NCI-H345 (cell line): ENCODE measurements at places on chromosomes 13 and 19.

DNA sequence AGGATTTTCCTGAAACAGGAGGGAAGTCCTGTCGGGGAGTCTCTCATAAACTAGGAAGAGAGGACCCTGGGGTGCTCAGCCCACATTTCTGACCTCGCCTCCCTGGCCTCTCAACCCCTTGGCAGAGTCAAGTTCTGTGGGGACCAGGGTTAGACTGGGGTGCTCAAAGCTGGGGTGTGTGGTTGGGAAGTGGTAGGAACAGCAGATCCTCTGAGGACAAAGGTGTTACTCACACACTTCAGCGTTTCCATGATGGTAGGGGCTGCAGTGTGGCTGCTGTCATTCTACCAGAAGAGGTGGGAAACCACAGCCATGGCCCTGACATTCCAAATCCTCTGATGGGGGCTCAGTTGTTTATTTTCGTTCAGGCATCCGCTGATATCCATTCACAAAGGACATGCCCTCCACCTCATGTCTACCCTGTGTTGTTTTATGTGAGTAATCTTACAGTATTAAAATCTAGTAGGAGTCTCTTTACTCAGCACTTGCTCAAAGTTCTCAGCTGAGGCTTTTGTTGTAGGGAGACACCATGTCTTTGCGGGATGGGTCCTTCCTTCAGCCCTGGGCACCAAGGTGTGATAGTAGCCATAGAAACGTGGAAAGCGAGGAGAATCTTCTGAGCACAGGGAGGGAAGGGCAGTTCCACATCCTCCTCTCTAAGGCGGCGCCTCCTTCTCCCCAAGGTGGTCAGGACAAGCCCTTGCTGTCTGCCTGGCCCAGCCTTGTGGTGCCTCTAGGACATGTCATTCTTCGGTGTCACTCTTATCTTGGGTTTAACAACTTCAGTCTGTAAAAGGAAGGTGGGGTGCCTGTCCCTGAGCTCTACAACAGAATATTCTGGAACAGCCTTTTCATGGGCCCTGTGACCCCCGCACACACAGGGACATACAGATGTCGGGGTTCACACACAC lies 1.5 kb downstream of the KIR2DL3 start:
- DNase-seq, result no peak

DNA sequence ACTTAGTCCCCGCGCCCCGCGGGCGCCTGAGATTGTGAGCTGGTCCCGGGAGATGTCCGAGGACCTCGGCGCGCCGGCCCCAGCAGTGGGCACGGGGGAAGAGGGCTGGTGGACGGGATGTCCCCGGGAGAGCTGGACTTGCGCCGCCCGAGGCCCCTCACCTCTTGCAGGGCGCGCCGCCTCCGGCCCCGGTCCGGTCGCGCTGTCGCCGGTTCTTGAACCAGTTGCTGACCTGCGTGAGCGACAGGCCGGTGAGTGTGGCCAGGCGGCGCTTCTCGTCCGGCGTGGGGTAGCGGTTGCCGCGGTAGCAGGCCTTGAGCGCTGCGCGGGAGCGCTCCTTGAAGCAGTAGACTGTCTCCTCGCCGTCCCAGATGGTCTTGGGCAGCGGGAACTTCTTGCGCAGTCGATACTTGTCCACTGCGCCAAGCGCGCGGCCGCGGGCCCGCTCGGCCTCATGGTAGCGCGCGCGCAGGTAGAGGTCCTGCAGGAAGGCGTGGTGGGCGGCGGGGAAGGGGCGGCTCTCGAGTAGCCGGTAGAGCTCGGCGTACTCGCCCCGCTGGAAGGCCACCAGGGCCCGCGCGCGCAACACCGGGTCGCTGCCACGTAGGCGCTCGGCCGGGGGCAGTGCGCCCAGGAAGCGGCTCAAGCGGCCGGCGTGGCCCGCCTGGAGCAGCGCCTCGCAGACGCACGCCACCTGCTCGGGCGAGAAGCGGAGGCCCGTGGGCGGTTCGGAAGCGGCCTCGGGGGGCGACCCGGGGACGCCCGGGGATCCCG lies 984 bp downstream of the SIX5 start:
- peak; percentile 13 for DNase-seq

- no peak for DNase-seq
Observed at GRCh38 chr13:32967584-32968182, 48.5 kb upstream of the KL start.

- no peak for DNase-seq
Observed at GRCh38 chr13:42656958-42657357, 83.0 kb downstream of the TNFSF11 start.

DNA sequence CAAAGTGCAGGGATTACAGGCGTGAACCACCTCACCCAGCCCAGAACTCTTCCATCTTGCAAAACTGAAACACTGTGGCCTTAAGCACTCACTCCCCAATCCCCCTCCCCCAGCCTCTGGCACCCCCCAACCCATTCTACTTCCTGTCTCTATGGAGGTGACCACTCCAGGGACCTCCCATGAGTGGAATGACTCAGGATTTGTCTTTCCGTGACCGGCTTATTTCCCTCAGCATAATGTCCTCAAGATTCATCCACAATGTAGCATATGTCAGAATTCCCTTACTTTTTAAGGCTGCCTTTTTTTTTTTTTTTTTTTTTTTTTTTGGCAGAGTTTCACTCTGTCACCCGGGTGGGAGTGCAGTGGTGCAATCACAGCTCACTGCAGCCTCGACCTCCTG lies 3.6 kb upstream of the F2RL3 start:
- no peak for DNase-seq

- no peak for DNase-seq
Observed at GRCh38 chr19:56949626-56950025, 109.1 kb upstream of the PEG3 start.

- DNase-seq, result no peak
Observed at GRCh38 chr13:39170711-39171110, 132.5 kb downstream of the NHLRC3 start.

GRCh38 chr13:79675931-79676660 lies 195.1 kb downstream of the NDFIP2 start:
- DNase-seq, result no peak

- no peak for DNase-seq
Observed at GRCh38 chr13:34155931-34156607, 338.1 kb downstream of the RFC3 start.

- DNase-seq, result no peak
Observed at GRCh38 chr19:41570179-41570578, 5.8 kb upstream of the CEACAM21 start.

GRCh38 chr13:92473765-92474475 lies 752.7 kb upstream of the GPC6 start:
- DNase-seq, result no peak

DNA sequence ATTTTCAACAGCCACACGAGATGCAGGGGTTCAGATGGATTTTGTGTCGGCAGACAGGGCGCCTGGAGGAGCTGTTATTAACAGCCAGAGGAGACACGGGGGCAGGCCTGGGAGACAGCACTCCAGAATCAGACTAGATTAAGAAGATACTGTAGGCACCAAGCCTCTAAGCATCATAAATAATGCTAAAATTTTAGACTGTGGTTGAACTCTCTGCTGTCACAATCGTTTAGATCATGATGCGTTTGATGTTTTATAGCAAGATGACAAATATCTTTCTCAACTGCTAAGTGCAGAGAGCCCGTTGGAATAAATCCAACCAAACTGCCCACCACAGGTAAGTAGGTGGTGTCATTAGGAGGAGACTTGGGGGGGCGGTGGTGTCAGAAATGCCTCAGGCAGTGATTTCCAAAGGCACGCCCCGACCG lies 63.9 kb downstream of the CEBPG start:
- DNase-seq, result no peak

- no peak for DNase-seq
Observed at GRCh38 chr19:19056636-19057275, 7.0 kb upstream of the SLC25A42 start.

DNA sequence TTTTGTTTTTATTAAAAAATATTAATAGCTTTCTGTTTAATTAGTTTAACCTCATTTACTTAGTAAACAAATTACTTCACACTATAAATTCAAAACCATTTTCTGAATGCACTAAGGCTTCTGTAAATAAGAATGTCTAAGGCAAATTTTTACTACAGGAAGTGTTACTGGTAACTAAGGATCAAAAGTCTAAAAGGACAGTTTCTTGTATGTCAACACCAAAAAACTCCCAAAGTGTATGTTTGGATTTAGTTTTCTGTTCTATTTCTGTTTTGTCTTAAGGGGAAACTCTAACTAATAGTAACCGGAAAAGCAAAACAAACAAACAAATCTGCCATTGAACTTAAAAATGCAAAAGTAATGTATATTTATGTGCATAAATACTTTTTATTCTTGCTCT lies 24.7 kb downstream of the PRR20E start:
- DNase-seq, result no peak

GRCh38 chr19:16536130-16536529 lies 6.1 kb downstream of the CHERP start:
- DNase-seq, result no peak

- no peak for DNase-seq
Observed at GRCh38 chr19:16013851-16014840, 62.1 kb upstream of the TPM4 start.

DNA sequence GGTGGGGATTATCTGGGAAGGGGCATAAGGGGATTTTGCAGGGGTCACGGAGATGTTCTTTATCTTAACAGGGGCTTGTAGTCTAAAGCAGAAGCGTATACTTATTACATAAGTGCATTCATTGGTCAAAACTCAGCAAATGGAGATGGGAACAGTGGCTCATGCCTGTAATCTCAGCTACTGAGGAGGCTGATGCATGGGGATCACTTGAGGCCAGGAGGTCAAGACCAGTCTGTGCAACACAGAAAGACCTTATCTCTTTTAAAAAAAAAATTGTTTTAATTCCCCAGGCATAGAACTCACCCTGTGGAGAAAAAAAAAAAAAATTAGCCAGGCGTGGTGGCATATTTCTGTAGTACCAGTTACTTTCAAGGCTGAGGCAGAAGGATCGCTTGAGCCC lies 18.9 kb downstream of the FAM187B start:
- no peak for DNase-seq

GRCh38 chr19:13117772-13118423 lies at the start of gene NACC1:
TSS of gene NACC1 (plus strand) at chr19:13118264. CDS start at chr19:13135208, 16,944 bp downstream.
- peak; percentile 72 for DNase-seq

GRCh38 chr13:73040484-73040883 lies 18.3 kb upstream of the KLF5 start:
- no peak for DNase-seq

DNA sequence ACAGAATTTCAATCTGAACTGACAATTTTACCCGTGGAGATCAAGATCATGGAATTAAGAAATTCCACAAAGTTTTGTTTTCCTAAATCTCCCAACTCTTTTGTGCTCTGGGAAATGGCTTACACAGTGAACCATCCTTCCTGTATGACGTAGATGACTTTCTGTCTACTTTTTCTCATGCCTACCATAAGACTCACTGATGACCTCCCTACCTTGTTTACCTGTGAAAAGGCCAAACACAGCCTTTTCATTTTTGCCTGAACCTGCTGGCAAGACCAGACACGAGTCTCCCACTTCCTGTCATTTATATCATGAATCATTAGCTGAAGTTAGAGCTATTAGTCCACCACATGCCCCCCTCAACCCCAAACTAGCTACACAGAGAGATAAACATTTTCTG lies 4.6 kb upstream of the KBTBD6 start:
- no peak for DNase-seq

GRCh38 chr13:59356607-59357006 lies 807.1 kb downstream of the DIAPH3 start:
- peak; percentile 63 for DNase-seq

- no peak for DNase-seq
Observed at GRCh38 chr13:104385404-104385803, 1319.2 kb upstream of the SLC10A2 start.

DNA sequence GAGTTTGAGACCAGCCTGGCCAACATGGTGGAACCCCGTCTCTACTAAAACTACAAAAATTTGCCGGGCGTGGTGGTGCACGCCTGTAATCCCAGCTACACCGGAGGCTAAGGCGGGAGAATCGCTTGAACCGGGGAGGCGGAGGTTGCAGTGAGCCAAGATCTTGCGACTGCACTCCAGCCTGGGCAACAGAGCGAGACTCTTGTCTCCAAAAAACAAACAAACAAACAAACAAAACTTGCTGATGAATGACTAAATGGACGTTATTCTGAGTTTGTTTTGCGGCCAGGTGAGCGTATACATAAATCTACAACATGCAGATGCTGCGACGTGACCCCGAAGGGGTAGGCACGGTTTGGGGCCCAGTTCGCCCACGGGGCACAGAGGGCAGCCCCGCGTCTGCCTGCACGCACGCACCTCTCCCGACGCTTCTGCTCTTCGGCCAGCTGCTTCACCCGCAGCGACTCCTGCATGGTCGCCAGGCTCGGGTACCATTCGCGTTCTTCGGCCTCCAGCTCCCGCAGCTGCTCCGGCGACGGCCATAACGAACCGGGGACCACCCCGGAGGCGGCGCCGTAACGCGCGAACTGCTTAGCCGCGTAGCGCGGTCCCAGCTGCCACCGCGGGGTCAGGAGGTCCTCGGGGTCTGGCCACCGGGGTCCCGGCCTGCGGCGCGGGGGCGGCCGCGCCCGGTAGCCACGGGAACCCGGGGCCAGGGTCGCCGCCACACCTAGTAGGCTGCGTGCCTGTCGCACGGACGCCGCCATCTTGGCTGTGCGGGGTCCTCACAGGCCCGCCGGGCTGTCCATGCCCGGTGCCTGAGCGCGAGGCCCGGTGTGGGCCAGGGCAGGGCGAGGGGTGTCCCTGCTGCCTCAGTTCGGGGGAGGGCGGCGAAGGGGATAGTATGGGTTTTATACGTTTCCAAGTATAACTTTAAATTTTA lies at the start of gene GADD45GIP1:
Gene GADD45GIP1 (minus strand): TSS at position 778 of the 943 bp plus-strand sequence. CDS start 11 bp downstream, at position 767.
- peak; percentile 39 for DNase-seq

GRCh38 chr13:79935121-79935520 lies 405.8 kb downstream of the SPRY2 start:
- no peak for DNase-seq

DNA sequence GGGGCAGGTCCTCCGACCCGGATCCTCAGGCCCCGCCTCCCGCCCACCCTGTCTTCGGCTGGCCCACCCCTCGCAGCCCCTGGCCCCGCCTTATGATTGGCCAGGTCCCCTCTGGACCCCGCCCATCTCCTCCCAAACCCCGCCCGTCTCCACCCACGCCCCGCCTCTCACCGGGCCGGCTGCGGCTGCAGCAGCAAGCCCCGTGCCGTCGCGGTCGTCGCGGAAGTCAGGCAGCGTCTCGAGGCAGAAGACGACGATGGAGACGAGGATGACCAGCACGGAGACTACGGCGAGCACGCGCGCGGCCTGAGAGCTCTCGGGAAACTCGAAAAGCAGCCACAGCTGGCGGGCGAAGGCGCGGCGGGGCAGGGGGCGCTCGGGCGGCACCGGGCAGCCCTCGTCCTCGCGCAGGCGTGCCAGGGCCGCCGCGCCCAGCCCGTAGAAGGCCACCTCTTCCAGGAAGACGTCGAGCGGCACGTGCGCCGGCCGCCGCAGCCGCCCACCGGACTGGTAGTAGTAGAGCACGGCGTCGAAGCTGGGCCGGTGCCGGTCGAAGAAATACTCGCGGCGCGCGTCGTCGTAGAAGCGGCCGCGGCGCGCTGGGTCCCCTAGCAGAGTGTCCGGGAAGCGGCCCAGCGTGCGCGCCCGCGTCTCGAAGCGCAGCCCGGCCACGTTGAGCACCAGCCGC lies 495 bp downstream of the KCNA7 start:
- DNase-seq, result no peak
